T follicular helper cell (primary cell): ENCODE measurements at places on chromosomes 3 and 15.

- DNase-seq: no peak
Observed at GRCh38 chr3:190130037-190130436, 9.3 kb upstream of the P3H2 start.

DNA sequence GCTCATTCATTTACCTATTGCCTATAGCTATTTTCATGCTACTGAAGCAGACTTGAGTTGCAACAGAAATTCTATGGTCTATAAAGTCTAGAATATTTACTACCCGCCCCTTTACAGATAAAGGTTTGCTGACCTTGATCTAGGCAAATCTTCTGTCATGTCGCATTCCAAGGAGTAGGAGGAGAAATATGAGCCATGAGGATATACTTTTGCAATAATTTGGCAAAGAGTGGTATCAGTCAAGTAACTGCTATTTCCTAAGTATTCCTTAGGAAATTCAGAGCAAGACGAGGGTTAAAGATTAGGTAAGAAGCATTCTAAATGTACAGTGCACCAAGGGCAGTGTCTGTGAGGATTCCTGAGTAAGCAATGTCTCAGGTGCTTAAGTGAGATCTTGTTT is 121.0 kb upstream of the NUDT16 start:
- no peak for DNase-seq

DNA sequence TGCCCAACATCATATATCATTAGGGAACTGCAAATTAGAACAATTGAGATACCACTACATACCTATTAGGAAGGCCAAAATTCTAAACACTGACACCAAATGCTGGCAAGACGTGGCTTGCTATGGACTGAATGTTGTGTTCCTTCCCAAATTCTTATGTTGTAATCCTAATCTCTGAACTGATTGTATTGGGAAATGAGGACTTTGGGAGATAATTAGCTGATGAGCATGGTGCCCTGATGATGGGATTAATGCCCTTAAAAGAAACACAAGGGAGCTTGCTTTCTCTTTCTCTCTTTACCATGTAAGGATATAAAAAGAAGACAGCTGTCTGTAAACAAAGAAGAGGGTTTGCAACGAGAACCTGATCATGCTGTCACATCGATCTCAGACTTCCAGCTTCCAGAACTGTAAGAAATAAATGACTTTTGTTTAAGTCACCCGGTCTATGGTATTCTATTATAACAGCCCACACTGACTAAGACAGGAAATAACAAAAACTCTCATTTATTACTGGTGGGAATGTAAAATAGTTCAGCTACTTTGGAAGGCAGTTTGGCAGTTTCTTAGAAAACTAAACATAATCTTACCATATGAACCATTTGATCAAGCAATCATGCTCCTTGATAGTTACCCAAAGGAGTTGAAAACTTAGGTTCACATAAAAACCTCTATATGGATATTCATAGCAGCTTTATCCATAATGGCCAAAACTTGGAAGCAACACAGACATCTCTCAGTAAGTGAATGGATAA is 458.3 kb upstream of the CBLB start:
- no peak for DNase-seq

DNA sequence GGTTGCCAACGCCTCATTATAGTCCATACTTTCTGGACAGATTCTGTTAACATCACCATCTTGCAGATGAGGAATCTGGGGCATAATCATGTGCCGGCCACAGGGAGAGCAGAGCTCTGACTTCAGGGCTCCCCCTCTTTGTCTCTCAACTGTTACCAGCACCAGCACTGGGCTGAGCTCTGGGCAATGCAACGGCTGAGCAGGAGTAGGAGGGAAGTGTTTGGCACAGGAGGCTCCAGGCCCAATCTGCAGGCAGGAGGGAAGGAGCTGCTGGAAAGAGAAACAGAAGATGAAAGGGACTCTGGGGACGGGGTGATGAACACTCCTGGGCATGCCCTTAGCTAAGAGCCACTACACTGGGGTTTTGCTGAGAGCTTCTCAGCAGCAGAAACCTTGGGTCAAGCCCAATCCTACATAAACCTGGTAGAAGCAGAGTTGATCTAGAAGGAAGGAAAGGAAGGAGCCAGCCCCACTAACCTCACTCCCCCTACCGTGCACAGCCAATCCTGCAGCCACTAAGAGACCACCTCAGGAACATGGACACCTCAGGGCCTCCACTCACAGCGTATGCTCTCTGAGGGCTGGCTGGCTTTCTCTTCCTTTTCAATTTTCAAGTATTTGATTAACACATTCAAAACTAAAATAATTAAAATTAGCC is 73.1 kb upstream of the SPATA12 start:
- DNase-seq: no peak

DNA sequence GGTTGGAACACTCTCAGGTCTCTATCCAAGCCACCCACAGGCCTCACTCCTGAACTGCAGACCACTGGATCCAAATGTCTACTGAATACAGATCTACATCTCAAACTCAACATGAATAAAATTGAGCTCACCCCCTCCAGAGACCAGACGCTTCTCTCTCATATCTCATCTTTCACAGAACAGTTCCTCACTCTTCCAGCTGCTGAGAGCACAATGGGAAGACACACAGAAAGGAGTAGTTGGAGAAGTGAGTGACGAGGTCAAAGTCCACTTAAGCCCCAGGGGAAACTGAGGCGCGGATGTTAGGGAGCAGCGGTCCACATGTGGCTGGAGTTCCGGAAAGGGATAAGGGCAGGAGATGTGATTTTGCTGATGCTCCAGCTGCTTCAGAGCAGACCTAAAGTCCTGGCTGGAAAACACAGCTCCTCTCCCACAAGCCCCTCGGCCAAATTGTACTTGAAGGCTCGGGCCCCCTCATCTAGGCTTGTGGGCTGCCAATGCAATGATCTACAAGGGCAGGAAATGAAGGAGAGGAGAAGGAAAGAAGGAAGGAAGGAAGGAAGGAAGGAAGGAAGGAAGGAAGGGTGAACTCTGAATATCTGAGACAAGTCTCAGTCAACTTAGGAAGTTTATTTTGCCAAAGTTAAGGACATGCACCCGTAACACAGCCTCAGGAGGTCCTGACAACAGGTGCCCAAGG is 211.2 kb upstream of the TLE3 start:
- no peak for DNase-seq

DNA sequence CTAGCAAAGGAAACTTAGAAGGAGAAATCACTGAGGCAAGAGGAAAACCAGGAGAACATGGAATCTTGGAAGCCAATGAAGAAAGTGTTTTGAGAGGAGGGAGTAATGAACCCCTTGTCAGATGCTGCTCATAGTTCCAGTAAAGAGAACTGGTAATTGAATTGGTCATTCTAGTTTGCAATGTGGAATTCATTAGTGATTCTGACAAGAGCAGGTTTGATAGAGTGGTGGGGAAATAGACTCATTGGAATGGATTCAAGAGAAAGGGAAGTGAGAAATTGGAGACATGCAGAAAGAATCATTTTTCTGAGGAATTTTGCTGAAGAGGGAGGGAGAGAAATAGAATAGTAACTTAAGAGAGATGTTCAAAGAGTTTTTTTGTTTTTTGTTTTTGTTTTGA is 21.0 kb downstream of the GLCE start:
- DNase-seq: no peak

DNA sequence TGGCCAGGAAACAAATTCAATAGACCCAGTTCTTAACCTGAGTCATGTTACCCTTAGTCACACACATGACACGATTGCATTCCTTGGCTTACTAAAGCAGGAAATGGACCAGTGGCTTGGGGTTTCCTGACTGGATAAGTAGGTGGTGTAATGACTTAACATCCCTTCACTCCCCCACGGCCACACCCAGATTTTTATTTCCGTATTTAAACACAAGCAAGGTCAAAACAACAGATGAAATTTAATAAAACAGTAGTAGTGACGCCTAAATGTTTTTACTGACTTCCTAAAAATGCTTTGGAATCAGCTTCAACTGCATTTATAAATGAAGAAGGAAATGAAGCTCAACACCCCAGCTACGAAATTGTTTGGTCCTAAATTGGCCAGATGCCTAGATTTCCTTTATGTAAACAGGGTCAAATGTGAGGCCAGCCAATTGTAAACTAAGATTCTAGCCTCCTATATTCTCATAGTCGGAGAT is 324.3 kb downstream of the CHST2 start:
- no peak for DNase-seq

DNA sequence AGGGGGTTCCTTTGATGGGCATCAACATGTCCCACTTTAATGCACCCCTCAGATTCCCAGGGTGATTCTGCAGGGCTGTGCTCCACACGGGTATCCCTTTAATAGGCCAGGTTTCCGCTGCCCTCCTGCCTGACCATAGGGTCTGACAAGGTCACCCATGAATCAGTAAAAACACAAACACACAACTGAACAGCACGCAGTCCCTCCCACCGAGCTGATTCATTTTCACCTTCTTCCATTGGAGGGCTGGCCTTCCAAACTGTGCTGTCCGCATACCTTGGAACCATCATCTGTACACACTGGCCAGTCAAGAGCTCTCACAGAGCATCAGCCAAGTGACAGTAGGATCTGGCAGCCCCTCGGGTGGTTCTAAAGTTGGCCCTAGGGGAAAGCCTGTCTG is 93.7 kb downstream of the FBLN2 start:
- no peak for DNase-seq

GRCh38 chr3:46427916-46428833 is 21.1 kb downstream of the CCRL2 start:
- DNase-seq: no peak

DNA sequence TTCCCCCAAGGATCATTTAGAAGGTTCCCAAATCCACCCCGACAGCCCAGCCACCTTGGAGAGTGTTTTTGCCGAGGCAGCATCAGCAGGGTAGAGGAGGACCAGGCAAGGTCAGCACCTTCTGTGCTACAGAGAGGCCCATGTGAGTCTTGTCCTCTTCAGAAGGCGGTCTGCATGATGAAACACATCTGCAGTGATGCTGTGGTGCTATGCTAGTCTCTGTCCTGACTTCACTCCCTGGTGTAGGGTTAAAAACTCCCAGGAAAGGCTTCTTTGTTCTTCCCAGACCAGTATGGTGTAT is 87.9 kb downstream of the ITPR1 start:
- DNase-seq: no peak

- no peak for DNase-seq
Observed at GRCh38 chr15:101464256-101464998, 25.1 kb downstream of the PCSK6 start.

GRCh38 chr3:86420990-86421739 is 569.8 kb downstream of the VGLL3 start:
- DNase-seq: no peak
